Ureter (tissue), 1 donor: ENCODE measurements at places on chromosomes 6 and 20.

DNA sequence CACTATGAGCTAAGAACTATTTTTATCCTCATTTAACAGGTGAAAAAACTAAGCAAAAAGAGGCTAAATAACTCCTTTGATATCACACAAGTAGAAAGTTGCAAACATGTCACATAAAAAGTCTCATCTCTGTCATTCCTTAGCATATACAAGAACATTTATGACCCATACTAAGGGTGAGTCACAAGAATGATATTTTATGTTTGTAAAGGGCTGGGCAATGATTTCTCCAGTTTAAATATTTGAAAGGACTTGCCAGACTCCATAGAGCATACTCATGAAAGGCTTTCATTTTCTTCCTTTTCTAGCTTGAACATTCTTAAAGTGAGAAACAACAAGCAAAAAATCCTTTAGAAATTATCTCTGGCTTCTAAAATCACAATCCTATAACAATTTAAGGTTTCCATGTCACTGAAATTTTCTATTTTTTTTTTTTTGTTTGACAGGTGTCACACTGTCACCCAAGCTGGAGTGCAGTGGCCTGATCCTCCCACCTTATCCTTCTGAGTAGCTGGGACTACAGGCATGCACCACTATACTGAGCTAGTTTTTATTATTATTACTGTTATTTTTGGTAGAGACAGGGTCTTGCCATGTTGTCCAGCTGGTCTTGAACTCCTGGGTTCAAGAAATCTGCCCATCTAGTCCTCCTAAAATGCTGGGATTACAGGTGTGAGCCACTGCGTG is 338.0 kb upstream of the KHDRBS2 start:
- no peak for DNase-seq

- DNase-seq, result no peak
Observed at GRCh38 chr6:31547727-31548543, 527 bp downstream of the NFKBIL1 start.

GRCh38 chr20:17625246-17626051 is 55.6 kb downstream of the DSTN start:
- DNase-seq, result no peak

DNA sequence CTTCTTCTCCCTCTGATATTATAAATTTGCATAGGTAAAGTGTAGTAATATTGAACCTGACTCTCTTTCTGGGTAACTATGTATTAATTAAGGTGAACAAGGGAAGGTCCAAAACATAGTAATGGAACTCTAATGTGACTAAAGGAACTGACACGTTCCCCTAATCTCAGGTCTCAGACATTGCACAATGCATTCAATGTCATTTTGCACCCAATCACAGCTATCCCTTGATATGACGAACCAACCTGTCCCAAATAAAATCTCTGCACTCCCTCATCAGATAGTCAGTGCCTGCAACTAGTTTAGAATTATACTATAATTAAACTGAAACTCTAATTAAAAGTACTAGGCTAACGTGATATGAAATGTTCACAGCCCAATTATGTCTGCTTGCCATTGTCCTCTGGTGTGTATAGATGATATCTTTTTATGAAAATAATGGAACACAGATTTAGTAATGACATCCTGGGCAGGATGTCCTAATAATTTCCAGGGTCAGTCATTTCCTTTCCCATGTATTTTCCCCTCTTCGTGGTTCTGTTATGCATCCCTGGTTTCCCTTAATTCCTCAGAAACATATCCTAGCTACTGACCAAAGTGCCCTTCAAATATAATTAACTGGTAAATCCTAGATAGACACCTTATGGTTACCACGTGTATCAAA is 36.8 kb downstream of the PTPRK start:
- no peak for DNase-seq
